ENCODE measurements at places on chromosomes 13 and 19.

DNA sequence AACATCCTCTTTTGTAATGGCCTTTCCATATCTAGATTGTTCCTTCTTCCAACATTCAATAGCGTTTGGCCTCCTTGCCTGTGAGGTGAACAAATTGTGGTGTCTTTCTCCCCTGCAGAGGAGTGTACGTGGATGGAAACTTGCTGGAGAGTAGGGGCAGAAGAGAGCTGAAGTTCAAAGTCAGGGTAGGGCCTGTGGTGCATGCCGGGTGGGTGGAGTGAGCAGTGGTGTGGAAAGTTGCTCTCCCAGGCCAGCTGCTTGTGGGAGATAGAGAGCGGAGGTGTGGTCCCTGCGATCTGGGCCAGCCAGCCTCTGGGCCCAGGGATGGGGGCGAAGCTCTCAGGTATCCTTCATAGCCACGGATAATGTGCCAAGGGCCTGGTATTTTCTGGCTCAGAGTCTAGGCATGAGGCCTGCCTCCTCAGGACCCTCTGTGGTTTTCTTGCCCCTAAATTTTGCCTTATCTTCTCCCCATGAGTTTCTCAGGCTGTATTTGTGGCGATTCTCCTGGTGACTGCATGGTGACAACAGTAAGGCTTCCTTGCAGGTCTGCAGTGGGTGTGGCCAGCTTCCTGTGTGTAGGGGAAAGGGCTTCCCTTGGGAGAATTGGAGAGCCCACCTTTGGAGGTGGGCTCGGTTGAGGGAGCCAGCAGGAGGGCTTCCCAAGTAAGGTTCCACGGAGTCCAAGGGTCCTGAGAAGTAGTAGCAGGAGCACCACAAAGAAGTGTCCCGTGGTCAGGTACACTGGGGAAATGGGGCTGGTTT is 6.7 kb downstream of the RGCC start:
- peak overlapping the region; percentile 69 for H3K27ac ChIP-seq
- H3K4me3 ChIP-seq, result no peak overlapping the region
- H3K36me3 ChIP-seq, result no peaks in the 10 kb centered on the region
- H3K4me1 ChIP-seq, result peaks cover 40% of the 10 kb centered on the region
- DNase-seq, result peak; percentile 59

- H3K36me3 ChIP-seq, result peaks cover 5% of the 10 kb centered on the region
- no peak overlapping the region for H3K27ac ChIP-seq
- DNase-seq, result no peak
- no peak overlapping the region for H3K4me3 ChIP-seq
- peaks cover 27% of the 10 kb centered on the region for H3K4me1 ChIP-seq
Observed at GRCh38 chr19:54969647-54970046, 3.5 kb downstream of the NLRP2 start.

GRCh38 chr19:1300744-1301490 is 15.2 kb downstream of the EFNA2 start:
- no peak for DNase-seq
- no peak overlapping the region for H3K27ac ChIP-seq

GRCh38 chr13:71864986-71865873 is 1.8 kb downstream of the DACH1 start:
- peak overlapping the region; percentile 77 for H3K27ac ChIP-seq
- H3K4me1 ChIP-seq, result peaks cover 30% of the 10 kb centered on the region
- H3K27me3 ChIP-seq, result no peaks in the 10 kb centered on the region

- no peak for DNase-seq
- no peaks in the 10 kb centered on the region for H3K27me3 ChIP-seq
Observed at GRCh38 chr13:29748097-29748496, 102.3 kb downstream of the UBL3 start.

DNA sequence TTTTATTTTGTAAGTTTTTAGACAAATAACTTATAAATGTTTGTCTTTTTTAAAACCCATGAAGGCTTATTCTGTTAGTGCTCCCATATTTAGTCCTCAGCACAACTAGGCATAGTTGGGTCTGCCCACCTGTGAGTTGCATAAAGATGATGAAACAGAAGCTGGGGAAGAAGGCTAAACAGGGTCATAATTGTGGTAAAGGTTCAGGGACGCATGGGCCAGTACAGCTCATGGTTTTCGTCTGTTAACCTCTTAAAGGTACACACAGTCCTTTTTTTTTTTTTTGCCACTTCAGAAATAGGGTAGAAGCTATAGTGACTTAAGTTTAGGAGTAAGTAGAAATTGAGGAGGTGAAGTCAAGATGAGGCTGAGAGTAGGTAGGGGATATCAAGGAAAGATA is 58.3 kb downstream of the TM9SF2 start:
- H3K36me3 ChIP-seq, result peaks cover 14% of the 10 kb centered on the region
- no peak for DNase-seq
- H3K27ac ChIP-seq, result no peak overlapping the region
- no peak overlapping the region for H3K4me3 ChIP-seq
- no peaks in the 10 kb centered on the region for H3K4me1 ChIP-seq

DNA sequence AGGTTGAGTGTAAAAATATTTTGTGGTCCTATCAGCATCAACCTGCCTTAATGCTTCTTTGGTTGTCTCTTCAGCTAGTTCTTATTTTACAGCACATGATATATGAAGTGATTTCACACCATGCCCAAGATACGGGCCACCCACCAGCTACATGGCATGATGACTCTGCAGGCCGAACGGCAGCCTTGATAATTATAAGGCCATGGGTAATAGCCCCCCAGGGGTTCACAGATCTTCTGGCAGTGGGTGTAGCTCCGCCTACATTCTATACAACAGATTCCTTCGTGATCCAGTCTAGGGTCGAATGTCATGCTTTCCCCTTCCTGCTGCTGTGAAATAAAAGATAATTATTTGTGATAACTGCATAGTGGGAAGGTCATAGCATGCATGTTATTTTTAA is 36.1 kb downstream of the CNMD start:
- peaks cover 21% of the 10 kb centered on the region for H3K4me1 ChIP-seq
- H3K4me3 ChIP-seq, result no peak overlapping the region
- no peak overlapping the region for H3K27ac ChIP-seq
- no peaks in the 10 kb centered on the region for H3K27me3 ChIP-seq
